Panc1 (cell line): ENCODE measurements at places on chromosomes 3 and 15. TPM values are rescaled to one million over a fixed set of nuclear protein-coding genes. Genes with fewer than 3 reads are reported as not detected.

Gene SKOR1
- 0.21 TPM for total RNA-seq

Gene SPINK8
- total RNA-seq, result not detected

Gene SH2D7
- total RNA-seq, result not detected

Gene GOLGA6B
- total RNA-seq, result not detected

Gene PLOD2
- total RNA-seq, result 158 TPM

Gene FOXB1
- 0.64 TPM for total RNA-seq

Gene ARHGAP11A
- 124 TPM for total RNA-seq

DNA sequence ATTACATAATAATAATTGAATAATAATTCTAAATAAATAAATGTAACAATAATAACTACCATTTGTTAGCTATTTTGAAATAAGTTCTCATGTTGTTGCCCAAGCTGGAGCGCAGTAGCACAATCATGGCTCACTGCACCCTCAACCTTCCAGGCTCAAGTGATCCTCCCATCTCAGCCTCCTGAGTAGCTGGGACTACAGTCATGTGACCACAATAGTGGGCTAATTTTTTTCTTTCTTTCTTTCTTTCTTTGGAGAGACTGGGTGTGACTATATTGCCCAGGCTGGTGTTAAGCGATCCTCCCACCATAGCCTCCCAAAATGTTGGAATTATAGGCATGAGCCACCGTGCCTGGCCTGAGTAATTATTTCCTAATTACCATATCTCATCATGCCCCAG is 30.9 kb upstream of the KCNMB3 start:
- no peak overlapping the region for H3K27ac ChIP-seq
- H3K4me1 ChIP-seq, result no peaks in the 10 kb centered on the region
- DNase-seq, result no peak
- H3K4me3 ChIP-seq, result no peak overlapping the region
- no peaks in the 10 kb centered on the region for H3K36me3 ChIP-seq
- H3K27me3 ChIP-seq, result peaks cover 2% of the 10 kb centered on the region; the same call in 1 of the 2 replicates

DNA sequence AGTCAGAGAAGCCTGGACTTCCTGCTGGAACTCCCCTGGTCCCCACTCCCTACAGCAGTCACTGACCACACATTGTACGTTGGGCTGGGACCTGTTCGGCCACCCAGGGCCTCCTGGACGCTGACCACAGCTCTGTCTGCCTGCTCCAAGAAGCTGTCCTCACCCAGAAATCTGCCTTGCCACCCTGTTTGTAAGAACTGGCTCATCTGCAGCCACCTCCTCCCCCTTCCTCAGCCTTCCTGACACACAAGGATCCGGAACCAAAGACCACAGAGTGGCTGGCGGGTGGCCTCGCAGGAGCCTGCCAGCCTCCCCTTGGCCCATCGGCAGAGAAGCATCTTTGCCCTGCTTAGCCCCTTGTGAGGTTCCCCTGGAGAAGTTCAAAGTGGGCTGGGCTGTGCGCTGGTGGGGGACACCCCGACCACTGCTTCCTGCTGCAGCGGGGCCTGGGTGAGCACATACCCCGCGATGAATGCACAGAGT is 91.9 kb downstream of the PCSK6 start:
- H3K27ac ChIP-seq, result no peak overlapping the region
- H3K27me3 ChIP-seq, result no peaks in the 10 kb centered on the region
- H3K4me1 ChIP-seq, result no peaks in the 10 kb centered on the region
- no peak for DNase-seq
- H3K36me3 ChIP-seq, result no peaks in the 10 kb centered on the region

- no peaks in the 10 kb centered on the region for H3K27me3 ChIP-seq
- no peak overlapping the region for H3K27ac ChIP-seq
These were observed 19.2 kb upstream of the SMAD6 start for GRCh38 chr15:66682865-66683264.

GRCh38 chr3:71468311-71469137 is 115.0 kb downstream of the FOXP1 start:
- no peak overlapping the region for H3K27ac ChIP-seq
- H3K36me3 ChIP-seq, result no peaks in the 10 kb centered on the region
- H3K4me3 ChIP-seq, result no peak overlapping the region
- no peaks in the 10 kb centered on the region for H3K4me1 ChIP-seq
- no peak for DNase-seq
- H3K27me3 ChIP-seq, result no peaks in the 10 kb centered on the region; the same call in 1 of the 2 replicates

DNA sequence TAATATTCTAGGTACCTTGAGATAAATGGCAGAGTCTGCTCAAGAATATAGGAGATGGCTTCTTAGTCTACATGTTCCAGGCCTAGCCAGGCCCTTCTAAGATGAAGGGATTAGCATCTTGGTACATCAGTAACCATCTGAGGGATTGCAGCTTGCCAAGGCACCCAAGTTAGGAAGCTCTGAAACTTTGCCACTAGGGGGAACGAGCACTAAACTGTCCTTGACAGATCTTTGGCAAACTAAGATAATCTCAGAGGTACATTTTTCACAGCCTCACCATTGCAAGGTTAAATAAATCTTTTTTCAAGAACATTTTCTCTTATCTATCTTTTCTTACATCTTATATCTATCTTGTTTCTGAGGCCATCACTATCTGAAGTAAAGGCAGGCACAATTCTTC is 351.2 kb downstream of the RAP2B start:
- H3K4me3 ChIP-seq, result no peak overlapping the region
- DNase-seq, result no peak
- no peaks in the 10 kb centered on the region for H3K27me3 ChIP-seq
- H3K27ac ChIP-seq, result no peak overlapping the region

DNA sequence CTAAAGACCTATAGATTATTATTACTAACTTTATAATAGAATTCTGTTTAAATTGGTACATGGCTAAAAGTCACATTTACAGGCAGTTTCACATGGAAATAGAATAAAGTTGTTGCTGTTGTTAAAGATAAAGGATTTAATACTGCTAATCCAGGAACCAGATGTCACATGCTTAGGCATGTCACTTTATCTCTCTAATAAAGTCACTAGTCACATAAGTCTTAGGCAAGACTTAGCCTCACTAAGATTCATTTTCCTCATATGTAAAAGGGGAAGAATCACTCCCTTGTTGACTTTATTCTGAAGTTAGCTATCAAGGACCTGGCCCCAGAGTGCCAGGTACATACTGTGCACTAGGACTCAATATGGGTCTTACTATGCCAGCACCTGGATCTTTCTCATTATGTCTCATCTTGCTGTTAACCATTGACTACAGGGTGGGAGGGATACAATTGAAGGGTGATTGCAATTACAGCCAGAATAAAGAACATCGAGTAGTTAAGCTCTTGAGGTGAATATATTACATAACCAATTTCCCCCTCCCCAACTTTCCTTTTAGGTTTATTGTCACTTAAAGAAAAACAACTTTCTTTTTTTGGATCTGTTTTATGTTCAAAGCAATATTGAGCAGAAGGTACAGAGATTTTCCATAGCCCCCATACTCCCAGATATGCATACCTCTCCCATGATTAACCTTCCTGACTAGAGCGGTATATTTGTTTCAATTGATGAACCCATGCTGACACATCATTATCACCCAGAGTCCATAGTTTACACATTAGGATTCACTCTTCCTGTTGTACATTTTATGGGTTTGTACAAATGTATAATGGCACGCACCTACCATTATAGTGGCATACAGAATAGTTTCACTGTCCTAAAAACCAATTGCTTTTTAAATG is 36.6 kb downstream of the LNP1 start:
- no peak overlapping the region for H3K4me3 ChIP-seq
- no peaks in the 10 kb centered on the region for H3K4me1 ChIP-seq
- no peak for DNase-seq
- H3K36me3 ChIP-seq, result no peaks in the 10 kb centered on the region
- no peak overlapping the region for H3K27ac ChIP-seq

GRCh38 chr3:114411190-114411668 is 117.4 kb downstream of the TIGIT start:
- DNase-seq, result no peak
- H3K27ac ChIP-seq, result no peak overlapping the region
- no peaks in the 10 kb centered on the region for H3K4me1 ChIP-seq
- no peaks in the 10 kb centered on the region for H3K36me3 ChIP-seq

DNA sequence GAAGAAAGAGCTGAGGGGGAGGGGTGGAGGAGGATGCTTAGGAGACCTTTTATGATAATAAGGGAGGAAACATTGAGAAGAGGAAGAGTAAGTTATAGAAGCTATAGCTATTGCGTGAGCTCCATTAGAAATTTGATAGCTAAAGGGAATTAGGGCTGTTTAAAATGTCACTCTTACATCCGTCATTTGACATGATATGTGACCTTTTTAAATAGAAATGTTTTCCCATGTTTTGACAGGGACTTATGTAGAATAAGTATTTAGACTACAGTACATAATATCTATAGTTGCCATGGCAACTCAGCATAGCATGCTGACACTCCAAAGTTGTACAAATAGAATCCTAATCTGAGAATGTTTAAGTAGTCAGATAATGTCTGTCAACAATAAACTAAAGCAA is 19.2 kb downstream of the RAD51 start:
- no peak overlapping the region for H3K4me3 ChIP-seq
- peaks cover 11% of the 10 kb centered on the region; the same call in 1 of the 2 replicates for H3K36me3 ChIP-seq
- no peak overlapping the region for H3K27ac ChIP-seq
- H3K27me3 ChIP-seq, result no peaks in the 10 kb centered on the region
- no peak for DNase-seq
- no peaks in the 10 kb centered on the region for H3K4me1 ChIP-seq

DNA sequence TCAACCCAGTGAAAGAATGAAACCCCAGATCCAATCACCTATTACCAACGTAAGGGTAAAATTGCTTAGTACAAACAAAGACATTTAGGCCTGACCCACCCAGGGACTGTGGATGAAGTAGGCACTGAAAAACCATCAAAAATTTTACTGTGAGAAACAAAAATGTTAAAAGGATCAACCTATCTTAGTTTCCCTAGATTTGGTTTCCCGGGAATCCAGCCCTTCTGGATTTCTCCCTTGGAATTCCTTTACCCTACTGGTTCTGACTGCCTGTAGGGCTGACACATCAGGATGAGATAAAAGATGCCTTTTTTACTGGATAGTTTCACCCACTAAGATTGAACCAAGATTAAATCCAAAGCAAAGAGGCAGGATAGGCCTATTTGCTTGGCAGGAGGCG is 102.7 kb downstream of the SCAPER start:
- H3K27ac ChIP-seq, result no peak overlapping the region
- H3K36me3 ChIP-seq, result no peaks in the 10 kb centered on the region
- H3K4me3 ChIP-seq, result no peak overlapping the region
- no peaks in the 10 kb centered on the region for H3K4me1 ChIP-seq
- no peaks in the 10 kb centered on the region for H3K27me3 ChIP-seq

GRCh38 chr3:114418724-114419543 is 125.1 kb downstream of the TIGIT start:
- DNase-seq, result peak; percentile 45
- H3K27me3 ChIP-seq, result no peaks in the 10 kb centered on the region
- no peak overlapping the region for H3K4me3 ChIP-seq
- no peaks in the 10 kb centered on the region for H3K36me3 ChIP-seq

GRCh38 chr15:101583284-101583683 is 68.9 kb downstream of the TM2D3 start:
- H3K27ac ChIP-seq, result no peak overlapping the region
- H3K4me1 ChIP-seq, result 0 out of 2 replicates have a peak, but pooled peaks cover 2% of the 10 kb centered on the region
- H3K27me3 ChIP-seq, result peaks cover 2% of the 10 kb centered on the region; the same call in 1 of the 2 replicates
- no peak overlapping the region for H3K4me3 ChIP-seq
- DNase-seq, result no peak
- H3K36me3 ChIP-seq, result no peaks in the 10 kb centered on the region

- 0 out of 2 replicates have a peak, but pooled peaks cover 3% of the 10 kb centered on the region for H3K27me3 ChIP-seq
These were observed 507 bp upstream of the MRPL3 start for GRCh38 chr3:131503320-131503635.

- H3K36me3 ChIP-seq, result no peaks in the 10 kb centered on the region
- no peak for DNase-seq
- no peak overlapping the region for H3K4me3 ChIP-seq
- no peak overlapping the region for H3K27ac ChIP-seq
- H3K27me3 ChIP-seq, result no peaks in the 10 kb centered on the region
These were observed 108.4 kb downstream of the SHQ1 start for GRCh38 chr3:72739531-72740466.

GRCh38 chr3:144556392-144556791 is 584.8 kb downstream of the DIPK2A start:
- H3K4me3 ChIP-seq, result no peak overlapping the region
- no peak overlapping the region for H3K27ac ChIP-seq
- no peaks in the 10 kb centered on the region for H3K36me3 ChIP-seq
- H3K4me1 ChIP-seq, result no peaks in the 10 kb centered on the region

GRCh38 chr3:61802772-61803171 is 241.4 kb downstream of the PTPRG start:
- H3K36me3 ChIP-seq, result no peaks in the 10 kb centered on the region
- DNase-seq, result no peak
- no peak overlapping the region for H3K4me3 ChIP-seq
- no peak overlapping the region for H3K27ac ChIP-seq
- H3K27me3 ChIP-seq, result no peaks in the 10 kb centered on the region

- no peaks in the 10 kb centered on the region for H3K36me3 ChIP-seq
- H3K4me1 ChIP-seq, result no peaks in the 10 kb centered on the region
- H3K27me3 ChIP-seq, result peaks cover 10% of the 10 kb centered on the region; the same call in 1 of the 2 replicates
- H3K4me3 ChIP-seq, result no peak overlapping the region
- no peak for DNase-seq
These were observed 18.2 kb upstream of the PRKCI start for GRCh38 chr3:170204023-170204472.

DNA sequence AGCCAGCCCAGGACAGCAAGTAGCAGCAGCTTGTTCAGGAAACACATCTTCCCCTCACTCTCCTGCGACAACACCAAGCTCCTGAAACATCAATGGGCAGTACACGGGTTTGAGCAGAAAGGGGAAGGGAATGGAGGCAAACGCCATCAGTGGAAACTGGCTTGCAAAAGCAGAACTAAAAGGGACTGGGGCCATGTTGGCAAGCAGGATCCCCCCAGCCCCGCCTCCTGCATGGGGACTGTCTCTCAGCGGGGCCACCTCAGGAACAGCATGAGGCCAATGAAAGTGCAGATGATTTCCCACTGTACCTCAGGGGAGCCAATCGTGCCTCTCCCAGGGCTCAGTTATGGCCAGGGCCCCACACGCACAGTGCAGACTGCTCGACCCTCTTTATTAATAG is 6.8 kb downstream of the CDAN1 start:
- H3K36me3 ChIP-seq, result peaks cover 2% of the 10 kb centered on the region
- H3K27ac ChIP-seq, result no peak overlapping the region

DNA sequence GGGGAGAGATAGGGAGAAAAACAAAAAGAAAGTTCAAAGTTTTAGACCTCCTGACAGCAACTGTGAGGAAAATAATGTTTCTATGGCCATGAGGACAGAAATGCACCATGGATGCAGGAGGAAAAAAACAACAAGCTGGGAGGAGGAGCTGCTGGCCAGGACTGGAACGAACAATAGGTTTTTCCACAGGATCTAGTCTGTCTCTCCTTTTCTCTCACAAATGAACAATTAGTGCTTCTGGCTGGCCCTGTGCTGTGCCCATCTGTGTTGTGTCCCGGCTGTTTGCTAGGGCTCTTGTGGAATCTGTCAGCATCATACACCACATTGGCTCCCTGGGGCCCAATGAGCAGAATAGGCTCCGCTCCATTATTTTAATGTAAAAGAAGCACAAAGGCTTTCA is 15.2 kb downstream of the GK5 start:
- H3K27me3 ChIP-seq, result no peaks in the 10 kb centered on the region
- H3K4me3 ChIP-seq, result no peak overlapping the region
- H3K27ac ChIP-seq, result no peak overlapping the region
- H3K4me1 ChIP-seq, result no peaks in the 10 kb centered on the region
- H3K36me3 ChIP-seq, result peaks cover 3% of the 10 kb centered on the region; the same call in 1 of the 2 replicates
